H1 (cell line): ENCODE measurements at places on chromosomes 4 and X.

- no peaks in the 10 kb centered on the region for H3K36me3 ChIP-seq
- no peaks in the 10 kb centered on the region for H3K27me3 ChIP-seq
- no peak overlapping the region for H3K27ac ChIP-seq
- H3K4me1 ChIP-seq = peaks cover 2% of the 10 kb centered on the region; the same call in 1 of the 2 replicates
Observed at GRCh38 chrX:2793752-2794151, 35.0 kb upstream of the GYG2 start.

DNA sequence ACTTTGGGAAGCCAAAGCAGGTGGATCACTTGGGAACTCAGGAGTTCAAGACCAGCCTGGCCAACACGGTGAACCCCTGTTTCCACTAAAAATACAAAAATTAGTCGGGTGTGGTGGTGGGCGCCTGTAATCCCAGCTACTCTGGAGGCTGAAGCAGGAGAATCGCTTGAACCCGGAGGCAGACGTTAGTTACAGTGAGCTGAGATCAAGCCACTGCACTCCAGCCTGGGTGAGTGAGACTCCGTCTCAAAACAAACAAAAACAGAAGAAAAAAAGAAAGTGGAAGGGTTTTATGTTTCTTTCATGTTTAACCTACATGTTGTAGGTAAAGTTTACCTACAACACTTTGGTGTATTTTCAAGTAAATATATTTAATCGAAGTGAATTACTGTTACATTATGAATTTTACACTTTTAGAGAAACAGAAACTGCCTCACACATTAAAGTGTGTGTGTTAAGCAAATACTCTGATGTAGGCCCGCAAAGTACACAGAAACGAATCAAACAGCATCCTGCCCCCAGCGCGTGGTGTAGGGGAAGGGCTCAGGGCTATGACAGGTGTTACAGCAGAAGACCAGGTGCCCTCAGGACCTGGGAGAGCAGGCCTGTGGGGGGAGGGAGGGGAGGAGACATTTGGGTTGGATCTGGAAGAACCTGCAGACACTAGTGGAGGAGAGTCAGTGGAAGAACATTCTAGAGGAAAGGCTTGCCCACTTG, 39.0 kb downstream of the PTTG2 start:
- peaks cover 23% of the 10 kb centered on the region for H3K4me1 ChIP-seq
- no peak overlapping the region for H3K27ac ChIP-seq
- no peak for DNase-seq

DNA sequence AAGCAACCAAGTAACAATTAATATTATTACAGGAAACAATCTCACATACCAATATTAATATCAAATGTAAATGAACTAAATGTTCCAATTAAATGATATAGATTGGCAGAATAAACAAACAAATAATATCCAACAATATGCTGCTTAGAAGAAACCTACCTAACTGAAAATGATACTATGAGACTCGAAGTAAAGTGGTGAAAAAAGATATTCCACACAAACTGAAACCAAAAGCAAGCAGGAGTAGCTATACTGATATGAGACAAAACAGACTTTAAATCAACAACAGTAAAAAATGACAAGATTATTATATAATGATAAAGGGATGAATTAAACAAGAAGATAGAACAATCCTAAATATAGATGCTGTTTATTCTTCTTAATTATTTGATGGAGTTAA, 140.1 kb downstream of the SPANXN4 start:
- no peak overlapping the region for H3K27ac ChIP-seq
- DNase-seq = no peak
- no peaks in the 10 kb centered on the region for H3K36me3 ChIP-seq
- H3K4me1 ChIP-seq = no peaks in the 10 kb centered on the region
- no peak overlapping the region for H3K4me3 ChIP-seq

GRCh38 chr4:48594180-48594579, 104.1 kb downstream of the ZAR1 start:
- no peak for DNase-seq
- H3K27me3 ChIP-seq = no peaks in the 10 kb centered on the region
- H3K4me1 ChIP-seq = no peaks in the 10 kb centered on the region
- H3K4me3 ChIP-seq = no peak overlapping the region
- H3K36me3 ChIP-seq = peaks cover 4% of the 10 kb centered on the region; the same call in 1 of the 2 replicates
- H3K27ac ChIP-seq = no peak overlapping the region

GRCh38 chrX:123330229-123330942, 146.3 kb downstream of the GRIA3 start:
- no peaks in the 10 kb centered on the region for H3K36me3 ChIP-seq
- H3K27me3 ChIP-seq = no peaks in the 10 kb centered on the region
- H3K4me3 ChIP-seq = no peak overlapping the region
- no peaks in the 10 kb centered on the region for H3K4me1 ChIP-seq
- no peak for DNase-seq
- no peak overlapping the region for H3K27ac ChIP-seq

DNA sequence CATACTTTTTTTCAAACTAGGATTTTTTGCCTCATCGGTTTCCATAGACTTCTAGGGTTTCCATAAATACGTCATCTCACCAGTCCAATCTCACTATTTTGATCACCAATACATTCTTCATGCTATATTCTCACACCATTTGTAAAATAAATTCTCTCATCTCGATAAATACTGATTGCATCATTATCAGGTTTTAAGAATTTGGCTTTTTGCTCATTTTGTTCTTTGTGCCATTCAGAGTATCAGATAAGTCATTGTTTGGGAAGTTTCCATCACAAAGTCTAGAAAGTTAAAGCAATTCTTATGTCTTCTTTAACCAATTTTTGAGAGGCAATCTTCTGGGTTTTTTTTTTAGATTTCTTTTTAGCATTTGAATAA, 81.1 kb downstream of the ALPK1 start:
- H3K4me3 ChIP-seq = no peak overlapping the region
- no peaks in the 10 kb centered on the region for H3K36me3 ChIP-seq
- no peak overlapping the region for H3K27ac ChIP-seq
- no peaks in the 10 kb centered on the region for H3K4me1 ChIP-seq
- peaks cover 14% of the 10 kb centered on the region for H3K27me3 ChIP-seq
- DNase-seq = no peak

- no peaks in the 10 kb centered on the region for H3K27me3 ChIP-seq
- H3K4me3 ChIP-seq = no peak overlapping the region
- no peaks in the 10 kb centered on the region for H3K4me1 ChIP-seq
- no peaks in the 10 kb centered on the region for H3K36me3 ChIP-seq
Observed at GRCh38 chrX:109776432-109776831, 43.4 kb upstream of the ACSL4 start.

GRCh38 chr4:136992032-136992431, 540.3 kb downstream of the PCDH18 start:
- H3K36me3 ChIP-seq = no peaks in the 10 kb centered on the region
- H3K27me3 ChIP-seq = no peaks in the 10 kb centered on the region
- no peak overlapping the region for H3K4me3 ChIP-seq
- H3K27ac ChIP-seq = no peak overlapping the region
- H3K4me1 ChIP-seq = no peaks in the 10 kb centered on the region

- DNase-seq = no peak
- no peak overlapping the region for H3K4me3 ChIP-seq
- no peaks in the 10 kb centered on the region for H3K36me3 ChIP-seq
Observed at GRCh38 chr4:22062676-22063075, 114.1 kb upstream of the KCNIP4 start.

DNA sequence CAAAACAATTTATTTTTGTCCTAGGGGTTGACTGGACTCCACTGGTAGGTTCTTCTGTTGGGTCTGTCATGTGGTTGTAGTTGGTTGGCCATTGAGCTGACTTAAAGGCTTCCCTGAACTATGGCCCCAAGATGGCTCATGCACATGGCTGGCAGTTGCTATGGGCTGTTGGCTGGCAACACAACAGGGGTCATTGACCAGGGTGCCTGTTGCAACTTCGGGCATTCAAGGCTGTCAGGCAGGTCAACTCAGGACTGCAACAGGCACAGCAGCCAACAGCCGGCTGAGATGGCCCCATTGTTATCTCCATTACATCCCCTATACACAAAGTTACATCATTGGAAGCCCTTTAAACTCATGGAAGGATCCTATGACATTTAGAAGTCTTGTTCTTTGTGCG, 109.7 kb upstream of the CPEB2 start:
- no peaks in the 10 kb centered on the region for H3K27me3 ChIP-seq
- no peak overlapping the region for H3K27ac ChIP-seq
- no peak for DNase-seq
- no peaks in the 10 kb centered on the region for H3K4me1 ChIP-seq
- H3K36me3 ChIP-seq = no peaks in the 10 kb centered on the region
- no peak overlapping the region for H3K4me3 ChIP-seq

DNA sequence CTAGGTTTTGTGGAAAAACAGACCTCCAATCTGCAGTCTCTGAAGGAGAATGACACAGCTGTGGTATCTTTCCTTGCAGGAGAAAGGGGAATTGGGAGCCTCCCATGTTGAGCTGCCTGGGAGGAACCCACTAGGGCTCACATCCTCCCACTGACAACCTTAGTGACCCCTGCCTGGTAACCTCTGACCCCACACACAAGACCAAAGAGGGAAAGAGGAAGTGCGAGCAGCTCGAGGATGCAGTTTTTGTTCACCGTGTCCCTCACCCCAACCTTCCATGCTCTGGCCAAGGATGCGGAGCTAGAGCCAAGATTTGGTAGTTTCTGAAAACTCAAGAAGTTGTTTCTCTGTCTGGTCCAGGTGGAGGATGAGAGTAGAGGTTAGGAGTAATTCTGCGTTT, 5.4 kb upstream of the ZXDA start:
- no peaks in the 10 kb centered on the region for H3K4me1 ChIP-seq
- no peaks in the 10 kb centered on the region for H3K36me3 ChIP-seq
- DNase-seq = no peak
- H3K27ac ChIP-seq = no peak overlapping the region
- H3K4me3 ChIP-seq = no peak overlapping the region

- H3K4me3 ChIP-seq = no peak overlapping the region
- H3K27me3 ChIP-seq = no peaks in the 10 kb centered on the region
- no peak for DNase-seq
- H3K4me1 ChIP-seq = no peaks in the 10 kb centered on the region
- no peaks in the 10 kb centered on the region for H3K36me3 ChIP-seq
Observed at GRCh38 chrX:70613295-70613694, 168.7 kb downstream of the DLG3 start.

GRCh38 chrX:112874175-112874574, 33.5 kb upstream of the AMOT start:
- H3K27ac ChIP-seq = no peak overlapping the region
- H3K4me1 ChIP-seq = no peaks in the 10 kb centered on the region
- no peak overlapping the region for H3K4me3 ChIP-seq
- no peak for DNase-seq
- no peaks in the 10 kb centered on the region for H3K27me3 ChIP-seq

DNA sequence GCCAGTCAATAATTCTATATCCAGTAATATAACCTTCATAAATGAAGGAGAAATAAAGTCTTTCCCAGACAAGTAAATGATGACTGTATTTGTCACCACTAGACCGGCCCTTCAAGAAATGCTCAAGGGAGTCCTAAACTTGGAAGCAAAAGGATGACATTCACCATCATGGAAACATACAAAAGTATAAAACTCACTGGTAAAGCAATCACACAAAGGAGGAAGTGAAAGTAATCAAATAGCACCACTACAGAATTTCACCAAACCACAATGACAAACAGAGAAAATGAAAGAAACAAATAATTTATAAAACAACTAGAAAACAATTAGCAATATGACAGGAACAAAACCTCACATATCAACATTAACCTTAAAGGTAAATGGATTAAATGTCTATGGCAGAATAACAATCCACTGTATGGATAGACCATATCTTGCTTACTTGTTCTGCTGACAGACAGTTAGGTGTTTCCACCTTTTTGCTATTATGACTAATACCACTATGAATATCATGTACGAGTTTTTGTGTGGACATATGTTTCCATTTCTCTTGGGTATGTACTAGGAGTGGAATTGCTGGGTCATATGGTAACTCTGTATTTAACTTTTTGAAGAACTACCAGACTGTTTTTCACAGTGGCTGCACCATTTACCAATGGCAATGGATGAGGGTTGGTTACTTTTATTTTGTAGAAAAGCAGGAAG, 44.9 kb downstream of the NAT8L start:
- no peak overlapping the region for H3K27ac ChIP-seq
- no peaks in the 10 kb centered on the region for H3K27me3 ChIP-seq
- no peaks in the 10 kb centered on the region for H3K36me3 ChIP-seq
- no peak overlapping the region for H3K4me3 ChIP-seq
- no peaks in the 10 kb centered on the region for H3K4me1 ChIP-seq
- DNase-seq = no peak

GRCh38 chrX:56783450-56783831, 54.4 kb downstream of the NBDY start:
- no peaks in the 10 kb centered on the region for H3K27me3 ChIP-seq
- peaks cover 7% of the 10 kb centered on the region for H3K36me3 ChIP-seq
- no peaks in the 10 kb centered on the region for H3K4me1 ChIP-seq
- no peak overlapping the region for H3K4me3 ChIP-seq
- no peak overlapping the region for H3K27ac ChIP-seq
- no peak for DNase-seq

- no peak overlapping the region for H3K27ac ChIP-seq
- no peaks in the 10 kb centered on the region; the same call in 1 of the 2 replicates for H3K36me3 ChIP-seq
- no peaks in the 10 kb centered on the region for H3K4me1 ChIP-seq
- H3K4me3 ChIP-seq = no peak overlapping the region
- no peaks in the 10 kb centered on the region for H3K27me3 ChIP-seq
Observed at GRCh38 chr4:39097290-39097689, 35.3 kb downstream of the KLHL5 start.

- DNase-seq = no peak
- no peak overlapping the region for H3K4me3 ChIP-seq
Observed at GRCh38 chr4:77376788-77377460, 219.9 kb downstream of the CCNG2 start.

- H3K36me3 ChIP-seq = no peaks in the 10 kb centered on the region; the same call in 1 of the 2 replicates
- H3K27ac ChIP-seq = no peak overlapping the region
- H3K4me3 ChIP-seq = no peak overlapping the region
- H3K27me3 ChIP-seq = no peaks in the 10 kb centered on the region
Observed at GRCh38 chrX:56802428-56802827, 73.4 kb downstream of the NBDY start.

- H3K27me3 ChIP-seq = no peaks in the 10 kb centered on the region
- H3K4me3 ChIP-seq = no peak overlapping the region
- no peaks in the 10 kb centered on the region for H3K36me3 ChIP-seq
- no peak overlapping the region for H3K27ac ChIP-seq
- H3K4me1 ChIP-seq = no peaks in the 10 kb centered on the region
Observed at GRCh38 chr4:40016007-40016406, 38.3 kb upstream of the PDS5A start.

DNA sequence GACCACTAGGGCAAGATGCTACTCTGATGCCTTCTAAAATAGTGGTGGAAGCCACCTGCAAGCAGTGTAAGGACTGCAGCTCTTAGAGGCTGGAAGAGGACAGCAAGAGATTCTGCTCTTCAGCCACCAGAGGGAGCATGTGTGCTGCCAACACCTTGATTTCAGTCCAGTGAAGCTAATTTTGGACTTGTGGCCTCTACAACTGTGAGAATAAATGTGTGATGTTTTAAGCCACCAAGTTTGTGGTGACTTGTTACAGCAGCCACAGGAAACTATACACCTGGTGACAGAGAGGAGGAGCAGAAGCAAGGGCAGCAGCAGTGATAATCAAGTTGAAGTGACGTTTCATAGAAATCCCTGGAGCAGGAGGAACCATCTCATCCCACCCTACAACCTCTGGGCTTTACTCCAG, 55.9 kb downstream of the FGFBP1 start:
- no peak overlapping the region for H3K27ac ChIP-seq
- no peaks in the 10 kb centered on the region for H3K36me3 ChIP-seq
- no peaks in the 10 kb centered on the region for H3K27me3 ChIP-seq
- no peaks in the 10 kb centered on the region for H3K4me1 ChIP-seq
